ENCODE measurements at places on chromosomes 6 and 20. TPM values are rescaled to one million over a fixed set of nuclear protein-coding genes. Genes with fewer than 3 reads are reported as not detected.

- peak; percentile 44 for DNase-seq
Observed at GRCh38 chr6:132298344-132298949, 102.8 kb downstream of the MOXD1 start.

DNA sequence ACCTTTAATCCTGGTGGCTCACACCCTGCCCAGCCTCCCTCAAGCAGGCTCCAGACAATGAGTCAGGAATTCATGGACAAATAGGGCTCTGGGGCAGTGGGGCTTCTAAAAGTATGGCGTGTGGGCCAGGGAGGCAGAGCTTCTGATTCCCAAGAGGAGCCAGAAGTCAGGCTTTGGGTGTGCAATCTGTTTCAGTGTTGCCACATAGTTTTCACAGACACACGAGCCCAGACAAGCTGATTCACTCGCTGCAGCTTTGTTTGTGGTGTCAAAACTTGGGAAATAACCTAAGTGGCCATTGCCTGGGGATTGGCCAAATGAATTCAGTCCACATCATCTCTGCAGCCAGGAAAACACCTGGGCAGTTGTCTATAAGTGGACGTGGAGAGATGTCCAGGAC, 9.2 kb downstream of the PEDS1 start:
- no peak for DNase-seq

DNA sequence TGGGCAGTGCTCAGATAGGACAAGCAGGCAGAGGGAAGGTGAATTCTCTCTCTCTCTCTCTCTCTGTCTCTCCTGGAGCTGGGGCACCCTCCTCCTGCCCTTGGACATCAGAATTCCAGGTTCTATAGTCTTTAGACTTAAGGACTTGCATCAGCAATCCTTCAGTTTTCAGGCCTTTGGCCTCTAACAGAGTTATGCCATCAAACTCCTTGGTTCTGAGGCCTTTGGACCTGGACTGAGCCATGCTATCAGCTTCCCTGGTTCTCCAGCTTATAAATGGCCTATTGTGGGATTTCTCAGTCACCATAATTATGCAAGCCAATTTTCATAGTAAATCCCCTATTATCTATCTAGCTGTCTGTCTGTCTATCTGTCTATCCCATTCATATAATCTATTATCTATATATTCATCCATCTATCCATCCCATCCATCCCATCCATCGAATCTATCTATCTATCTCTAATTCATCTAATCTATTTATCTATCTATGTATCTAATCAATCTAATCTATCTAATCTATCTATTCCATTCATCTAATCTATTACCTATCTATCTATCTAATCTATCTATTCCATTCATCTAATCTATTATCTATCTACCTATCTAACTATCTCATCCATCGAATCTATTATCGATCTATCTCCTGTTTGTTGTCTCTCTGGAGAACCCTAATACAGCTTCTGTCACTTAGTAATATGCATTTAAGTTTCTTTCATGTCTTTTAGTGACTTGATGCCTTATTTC, 48.2 kb upstream of the HIVEP1 start:
- no peak for DNase-seq

GRCh38 chr6:114718716-114719270, 376.0 kb upstream of the HS3ST5 start:
- DNase-seq, result no peak

DNA sequence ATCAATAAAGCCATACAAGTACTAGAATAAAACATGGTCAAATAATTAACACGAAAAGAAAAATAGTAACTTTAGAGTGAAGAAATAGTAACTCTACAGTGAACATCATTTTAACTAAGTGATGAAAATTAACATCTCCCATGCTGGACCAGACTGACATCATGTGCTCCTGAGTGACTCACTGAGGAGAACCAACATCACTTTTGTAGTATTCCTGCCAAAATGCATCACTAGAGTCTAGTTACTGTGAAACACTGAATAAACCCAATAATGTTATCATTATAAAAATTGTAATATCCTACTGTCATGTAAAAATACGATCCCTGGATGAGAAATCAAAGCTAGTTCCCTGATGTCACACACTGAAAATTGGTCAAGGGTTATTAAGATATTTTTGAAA, 361.3 kb downstream of the CD109 start:
- DNase-seq, result no peak

DNA sequence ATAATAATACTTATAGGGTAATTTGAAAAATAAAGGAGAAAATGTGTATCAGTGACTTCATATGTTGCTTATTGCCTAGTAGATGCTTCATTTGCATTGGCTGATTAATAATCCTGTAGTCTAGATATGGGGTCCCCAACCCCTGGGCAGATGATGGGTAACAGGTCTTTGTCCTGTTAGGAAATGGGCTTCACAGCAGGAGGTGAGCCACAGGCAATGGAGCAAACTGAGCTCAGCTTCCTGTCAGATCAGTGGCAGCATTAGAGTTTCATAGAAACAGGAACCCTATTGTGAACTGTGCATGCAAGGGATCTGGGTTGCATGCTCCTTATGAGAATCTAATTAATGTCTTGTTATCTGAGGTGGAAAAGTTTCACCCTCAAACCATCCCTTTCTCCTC, 1049.5 kb upstream of the EPHA7 start:
- no peak for DNase-seq

DNA sequence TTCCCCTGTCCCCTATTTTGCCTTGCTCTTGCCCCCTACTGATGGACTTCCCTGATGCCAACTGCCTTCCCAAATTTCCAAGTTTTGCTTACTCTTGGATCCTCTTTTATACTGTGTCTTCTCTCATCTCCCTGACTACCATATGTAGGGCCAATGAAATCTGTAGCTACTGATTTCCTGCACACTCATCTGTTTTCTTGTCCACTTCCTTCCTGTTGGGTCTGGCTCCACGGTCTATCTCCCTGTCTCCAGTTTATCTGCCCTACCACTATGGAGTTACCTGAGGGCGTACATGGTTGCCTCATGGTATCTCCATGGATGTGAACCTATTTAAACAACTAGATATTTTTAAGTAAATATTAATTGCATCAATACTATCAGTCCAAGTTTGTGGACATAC, 140.3 kb upstream of the MCHR2 start:
- no peak for DNase-seq

DNA sequence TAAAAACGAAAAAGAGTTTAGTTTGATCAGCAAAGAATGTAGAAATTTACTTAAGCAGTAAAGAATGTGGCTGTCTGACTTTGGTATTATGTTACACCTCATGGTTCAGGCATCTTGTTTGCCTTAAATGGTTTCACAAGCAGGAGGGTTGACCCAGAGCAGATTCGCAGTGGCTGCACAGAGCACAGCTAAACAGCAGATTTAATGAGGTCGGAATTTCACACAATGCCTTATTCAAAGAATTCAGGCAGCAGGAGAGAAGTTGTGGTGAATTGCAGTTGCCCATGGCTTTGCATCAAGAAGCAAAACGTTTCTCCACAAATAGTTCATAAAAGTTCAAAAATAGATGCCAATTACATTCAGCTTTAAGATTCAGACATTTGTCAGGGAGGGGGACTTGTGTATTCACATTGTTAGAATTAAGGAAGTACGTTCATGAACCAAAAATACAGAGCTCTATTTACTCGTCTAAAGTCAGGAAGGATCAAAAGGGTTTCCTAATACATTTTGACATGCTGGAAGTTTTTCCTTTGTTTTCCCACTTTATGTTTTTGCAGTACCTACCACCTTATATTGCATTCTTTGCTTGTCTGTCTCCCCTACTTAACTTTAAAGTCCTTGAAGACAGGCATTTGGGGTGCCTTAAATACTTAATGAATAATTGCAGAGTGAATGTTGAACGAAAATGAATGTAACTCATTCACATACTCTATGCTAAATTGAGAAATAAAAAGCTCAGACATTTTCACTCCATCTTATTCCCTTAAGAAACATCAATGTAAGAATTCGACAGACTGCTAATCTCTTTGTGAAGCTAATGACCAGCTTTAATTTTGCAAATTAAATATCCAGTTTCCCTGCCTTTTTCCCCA, 1163.6 kb upstream of the CITED2 start:
- DNase-seq, result peak; percentile 15

GRCh38 chr6:130958468-130958867, 104.6 kb downstream of the EPB41L2 start:
- DNase-seq, result no peak

- DNase-seq, result no peak
Observed at GRCh38 chr6:7992002-7992815, 72.0 kb downstream of the BLOC1S5 start.

- no peak for DNase-seq
Observed at GRCh38 chr6:106874481-106874880, 100.0 kb downstream of the CD24 start.

DNA sequence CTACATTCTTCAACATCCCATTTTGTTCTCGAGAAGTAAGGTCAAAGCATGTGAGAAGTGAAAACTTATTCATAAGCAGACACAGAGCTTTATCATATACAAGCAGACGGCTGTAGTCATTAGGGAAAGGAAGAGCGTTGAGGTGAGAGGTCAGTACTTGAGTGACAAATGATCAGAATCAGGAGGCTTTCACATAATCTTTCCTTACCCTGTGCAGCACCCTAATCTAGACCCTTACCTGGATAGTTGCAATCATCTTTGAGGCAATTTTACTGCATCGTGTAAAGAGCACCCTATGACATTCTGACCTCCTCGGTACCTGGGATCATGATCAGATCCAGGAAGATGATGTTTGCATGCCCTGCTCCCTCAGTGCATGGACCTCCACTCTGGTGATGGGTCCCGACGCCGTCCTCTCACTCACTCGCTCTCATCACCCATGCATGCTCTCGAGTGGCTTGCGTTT, 62.7 kb downstream of the RNF182 start:
- DNase-seq, result no peak

- peak; percentile 12 for DNase-seq
Observed at GRCh38 chr6:42984924-42985475, 630 bp downstream of the PPP2R5D start.

GRCh38 chr6:66190858-66191257, 483.8 kb upstream of the EYS start:
- no peak for DNase-seq

GRCh38 chr6:114042267-114043016, 71.5 kb upstream of the HDAC2 start:
- DNase-seq, result no peak

- no peak for DNase-seq
Observed at GRCh38 chr20:58225452-58226200, 2.8 kb downstream of the ANKRD60 start.

DNA sequence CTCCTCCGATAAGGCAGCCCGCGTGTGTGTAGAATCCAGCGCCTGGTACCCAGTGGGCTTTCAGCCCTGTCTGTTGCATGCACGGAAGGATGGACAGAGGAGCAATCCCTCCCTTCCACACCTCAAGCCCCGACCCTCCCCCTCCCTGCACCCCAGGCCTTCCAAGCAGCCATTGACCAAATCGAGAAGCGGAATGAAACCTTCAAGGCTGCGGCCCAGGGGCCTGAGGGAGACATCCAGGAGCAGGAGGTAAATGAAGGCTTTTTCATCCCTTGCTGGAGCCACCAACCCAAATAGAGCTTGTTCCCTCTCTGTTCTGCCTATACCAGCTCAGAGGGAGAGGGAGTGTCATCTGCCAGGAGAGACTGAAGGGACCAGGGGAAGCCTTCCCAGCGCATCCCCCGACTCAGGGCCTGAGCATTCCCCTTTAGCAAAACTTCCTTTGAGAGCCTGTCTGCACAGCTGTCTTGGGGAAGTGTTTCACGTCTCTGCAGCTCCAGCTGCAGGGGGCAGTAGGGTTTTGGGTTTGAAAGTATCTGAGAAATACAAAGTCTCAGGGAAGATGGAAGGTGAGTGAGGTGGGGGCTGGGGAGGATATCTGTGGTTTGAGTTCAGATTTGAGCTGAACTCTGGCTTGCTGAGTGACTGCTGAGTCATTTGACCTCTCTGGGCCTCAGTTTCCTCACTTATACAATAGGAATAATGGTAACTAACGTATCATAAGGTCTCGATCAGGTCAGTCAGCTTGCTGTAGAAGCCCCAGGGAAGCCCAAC, 16.1 kb downstream of the FGD2 start:
- DNase-seq, result no peak

- no peak for DNase-seq
Observed at GRCh38 chr20:40677343-40677924, 11.6 kb downstream of the MAFB start.

DNA sequence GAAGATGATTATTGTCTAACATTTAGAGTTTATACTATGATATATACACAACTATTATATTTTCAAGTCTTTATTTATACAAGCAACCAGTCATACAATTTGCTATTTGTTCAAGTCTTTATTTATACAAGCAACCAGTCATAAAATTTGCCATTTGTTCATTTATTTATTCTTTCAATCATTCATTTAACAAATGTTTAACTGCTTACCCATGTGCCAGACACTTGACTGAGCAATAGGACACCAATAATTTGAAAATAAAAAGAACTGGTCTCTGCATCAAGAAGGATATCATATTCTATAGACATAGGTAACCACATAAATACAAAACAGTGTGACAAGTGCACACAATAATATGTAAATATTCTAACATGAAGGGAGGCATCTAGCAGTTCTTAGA, 20.3 kb downstream of the GRIK2 start:
- no peak for DNase-seq

DNA sequence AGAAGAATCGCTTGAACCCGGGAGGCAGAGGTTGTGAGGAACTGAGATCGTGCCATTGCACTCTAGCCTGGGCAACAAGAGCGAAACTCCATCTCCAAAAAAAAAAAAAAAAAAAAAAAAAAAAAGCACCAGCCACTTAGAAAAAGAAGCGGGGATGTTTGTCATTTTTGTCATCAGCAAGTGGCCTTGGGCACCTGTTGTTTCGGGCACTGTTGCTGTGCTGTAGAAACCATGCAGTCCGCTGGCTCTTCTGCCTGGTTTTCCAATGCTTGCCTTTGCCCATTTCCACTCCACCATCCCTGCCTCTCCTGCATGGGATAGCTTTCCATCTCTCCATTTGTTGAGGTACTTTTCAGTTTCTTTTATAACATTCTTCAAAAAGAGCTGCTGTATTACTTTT, 129.3 kb downstream of the ARID1B start:
- DNase-seq, result no peak

- no peak for DNase-seq
Observed at GRCh38 chr6:39792540-39793450, 619 bp downstream of the DAAM2 start.

- no peak for DNase-seq
Observed at GRCh38 chr6:13296536-13296997, 31.8 kb downstream of the TBC1D7 start.

TDP2 gene
- 44.9 TPM for total RNA-seq

OLIG3 gene
- total RNA-seq, result 0.14 TPM

ETV7 gene
- total RNA-seq, result not detected

LST1 gene
- total RNA-seq, result not detected

TOX2 gene
- total RNA-seq, result 3.3 TPM

FNDC1 gene
- total RNA-seq, result 0.09 TPM

TGM6 gene
- total RNA-seq, result not detected

ARFGEF2 gene
- total RNA-seq, result 18.0 TPM

PARD6B gene
- total RNA-seq, result 9.8 TPM

COL9A1 gene
- total RNA-seq, result 30.8 TPM

IDH3B gene
- 102 TPM for total RNA-seq

DNAH8 gene
- 0.39 TPM for total RNA-seq

CTCFL gene
- total RNA-seq, result 0.14 TPM

SNAI1 gene
- 12.9 TPM for total RNA-seq

HSPA1A gene
- total RNA-seq, result 72.3 TPM

ASIP gene
- not detected for total RNA-seq

GHRH gene
- total RNA-seq, result not detected
